Stimulated activated CD4-positive, alpha-beta T cell treated with anti-CD3 and anti-CD28 coated beads, TNF-alpha, amount 100 ng/mL, for 4 hours (primary cell): ENCODE measurements at places on chromosomes 3 and 15.

GRCh38 chr3:185049710-185050109, 103.2 kb downstream of the C3orf70 start:
- DNase-seq: no peak

DNA sequence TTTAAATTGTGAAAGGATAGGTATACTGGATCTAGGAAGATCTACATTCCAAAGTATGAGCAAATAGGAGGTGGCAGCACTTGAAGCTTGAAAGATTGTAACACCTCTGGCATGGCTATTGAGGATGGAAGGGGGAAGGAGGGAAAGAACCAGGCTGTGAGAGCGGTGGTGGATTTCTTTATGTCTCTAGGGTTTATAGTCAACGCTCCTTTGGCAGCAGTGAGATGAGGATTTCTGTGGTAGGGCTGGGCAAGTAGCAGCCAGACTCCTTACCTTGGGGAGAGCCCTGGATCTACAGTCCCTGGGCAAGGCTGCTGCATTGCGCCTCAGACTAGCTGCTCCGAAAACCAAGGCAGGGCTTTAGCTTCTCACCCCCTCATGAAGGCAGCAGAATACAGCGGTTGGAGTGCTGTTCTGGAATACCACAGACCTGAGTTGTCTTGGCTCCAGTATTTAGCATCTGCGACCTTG, 53.2 kb downstream of the MEF2A start:
- DNase-seq: no peak

DNA sequence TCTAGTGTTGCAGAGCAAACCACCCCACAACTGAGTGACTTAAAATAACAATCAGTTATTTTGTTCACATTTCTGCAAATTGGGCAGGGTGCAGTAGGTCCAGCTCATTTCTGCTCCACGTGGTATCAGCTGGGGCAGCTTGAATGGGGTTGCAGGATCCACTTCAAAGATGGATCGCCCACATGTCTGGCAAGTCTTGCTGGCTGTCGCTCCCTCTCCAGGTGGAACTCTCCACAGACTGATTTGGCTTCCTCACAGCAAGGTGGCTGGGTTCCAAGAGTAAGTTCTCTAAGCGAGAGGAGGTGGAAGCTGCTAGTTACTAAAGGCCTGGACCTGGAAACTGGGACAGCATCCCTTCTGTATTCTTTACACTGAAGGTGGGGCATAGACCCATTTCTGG, 213.3 kb downstream of the SLC9A9 start:
- no peak for DNase-seq

DNA sequence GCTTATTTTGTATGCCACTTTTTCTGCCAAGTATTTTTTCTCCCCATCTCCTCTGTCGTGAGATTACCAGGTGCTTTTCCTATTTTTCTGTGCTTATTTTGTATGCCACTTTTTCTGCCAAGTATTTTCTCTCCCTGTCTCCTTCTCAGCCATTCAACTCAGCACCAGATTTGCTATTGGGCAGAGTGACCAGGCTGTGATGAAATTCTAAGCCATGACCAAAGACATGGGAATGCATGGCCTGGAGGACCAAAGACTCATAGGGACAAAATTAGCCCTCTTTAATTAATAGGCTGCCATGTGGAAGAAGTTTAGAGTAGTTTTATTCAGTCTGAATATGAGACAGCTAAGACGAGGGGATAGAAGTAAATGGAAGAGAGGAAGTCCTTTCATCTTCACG, 257.4 kb downstream of the SQOR start:
- no peak for DNase-seq

DNA sequence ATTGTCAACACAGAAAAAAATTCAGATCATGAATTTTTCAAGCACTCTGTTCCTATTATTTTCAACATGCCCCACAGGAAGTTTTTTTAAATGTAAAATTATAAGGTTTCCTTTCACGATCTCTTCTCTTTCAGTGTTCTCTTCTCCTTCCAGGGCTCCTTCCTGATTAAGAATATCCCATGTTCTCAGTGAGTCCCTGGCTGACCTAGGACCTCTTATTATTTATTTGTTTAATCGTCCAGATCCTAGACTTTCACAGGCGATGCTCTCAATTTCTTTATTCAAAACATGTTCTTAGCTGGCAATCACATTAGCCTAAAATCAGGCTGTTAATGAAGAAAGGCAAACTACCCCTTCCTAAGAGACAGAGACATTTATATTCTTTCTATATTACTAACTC, 124.3 kb downstream of the ABI3BP start:
- DNase-seq: no peak
